GM13977 (cell line): ENCODE measurements at places on chromosomes 4 and X.

DNA sequence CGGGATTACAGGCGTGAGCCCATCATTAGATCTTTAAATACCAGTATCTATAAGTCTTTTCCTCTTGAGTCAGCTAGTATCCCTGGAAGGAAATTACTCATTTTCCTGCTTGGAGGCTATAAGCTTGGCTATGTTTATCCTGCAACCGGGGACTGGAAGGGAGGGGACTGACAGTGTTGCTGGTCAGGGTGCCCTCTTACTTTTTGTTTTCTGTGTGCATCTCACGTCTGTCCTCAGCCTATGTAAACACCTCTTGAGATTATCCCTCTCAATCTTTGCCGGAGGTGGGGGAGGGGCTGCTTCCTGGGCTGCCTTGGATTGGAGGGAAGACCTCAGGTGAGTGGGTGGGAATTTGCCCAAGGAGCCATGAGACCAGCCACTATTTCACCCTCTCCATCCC is 37.0 kb downstream of the HTT start:
- no peak for DNase-seq

DNA sequence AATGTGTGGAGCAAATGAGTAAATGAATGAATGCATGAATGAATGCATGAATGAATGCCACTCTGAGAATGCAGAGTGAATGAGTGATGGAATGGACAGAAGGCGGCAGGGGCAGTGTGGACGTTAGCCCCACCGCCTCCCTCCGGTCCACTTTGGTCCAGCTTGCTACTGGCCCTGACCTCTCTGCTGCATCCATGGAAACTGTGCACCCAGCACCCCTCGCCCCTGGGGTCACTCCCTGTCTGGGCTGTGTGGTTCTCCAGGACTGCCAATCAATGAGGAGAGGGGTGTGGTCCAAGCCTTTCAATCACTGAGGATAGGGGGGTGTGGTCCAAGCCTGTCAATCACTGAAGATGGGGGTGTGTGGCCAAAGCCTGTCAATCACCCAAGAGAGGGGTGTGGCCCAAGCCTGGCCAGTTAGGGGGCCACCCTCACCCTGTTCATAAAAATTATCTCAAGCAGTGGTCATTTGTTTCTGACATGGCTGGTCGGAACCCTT is 39.2 kb upstream of the ASMTL start:
- DNase-seq, result peak; percentile 88

- no peak for DNase-seq
Observed at GRCh38 chrX:124347242-124347641, 879 bp downstream of the SH2D1A start.

DNA sequence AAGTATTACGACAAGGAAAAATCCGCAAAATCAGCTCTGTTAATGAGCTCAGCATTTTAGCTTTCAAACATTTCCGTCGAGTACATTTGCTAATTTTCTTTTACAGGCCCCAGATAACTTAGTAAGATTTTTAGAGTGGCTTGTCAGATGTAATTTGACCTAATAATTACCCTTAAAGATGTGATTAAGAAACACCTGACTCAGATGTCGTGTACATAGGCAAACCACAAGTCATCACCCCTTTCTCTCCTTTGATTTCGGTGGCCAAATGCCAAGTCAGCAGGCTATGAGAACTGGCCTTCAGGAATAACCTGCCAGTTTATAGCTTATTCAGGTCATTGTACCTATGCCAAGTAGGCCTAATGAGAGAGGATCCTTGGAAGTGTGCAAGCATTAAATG is 369.6 kb downstream of the PCDH7 start:
- DNase-seq, result no peak
